NCI-H2081 (cell line): ENCODE measurements at places on chromosomes 12 and 14.

GRCh38 chr14:67623114-67623513, 3.4 kb downstream of the ARG2 start:
- no peak for DNase-seq

GRCh38 chr14:22508150-22508457, 80.9 kb downstream of the DAD1 start:
- DNase-seq = no peak

- DNase-seq = no peak
These were observed 8.4 kb downstream of the NPAS3 start for GRCh38 chr14:32947081-32947480.

DNA sequence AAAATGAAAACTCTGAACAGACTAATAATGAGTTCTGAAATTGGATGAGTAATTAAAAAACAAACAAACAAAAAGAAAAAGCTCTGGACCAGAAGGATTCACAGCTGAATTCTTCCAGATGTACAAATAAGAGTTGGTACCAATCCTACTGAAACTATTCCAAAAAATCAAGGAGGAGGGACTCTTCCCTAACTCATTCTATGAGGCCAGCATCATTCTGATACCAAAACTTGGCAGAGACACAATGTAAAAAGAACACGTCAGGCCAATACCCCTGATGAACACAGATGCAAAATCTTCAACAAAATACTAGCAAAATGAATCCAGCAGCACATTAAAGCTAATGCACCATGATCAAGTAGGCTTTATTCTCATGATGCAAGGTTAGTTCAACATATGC, 183.9 kb upstream of the CNOT2 start:
- no peak for DNase-seq

DNA sequence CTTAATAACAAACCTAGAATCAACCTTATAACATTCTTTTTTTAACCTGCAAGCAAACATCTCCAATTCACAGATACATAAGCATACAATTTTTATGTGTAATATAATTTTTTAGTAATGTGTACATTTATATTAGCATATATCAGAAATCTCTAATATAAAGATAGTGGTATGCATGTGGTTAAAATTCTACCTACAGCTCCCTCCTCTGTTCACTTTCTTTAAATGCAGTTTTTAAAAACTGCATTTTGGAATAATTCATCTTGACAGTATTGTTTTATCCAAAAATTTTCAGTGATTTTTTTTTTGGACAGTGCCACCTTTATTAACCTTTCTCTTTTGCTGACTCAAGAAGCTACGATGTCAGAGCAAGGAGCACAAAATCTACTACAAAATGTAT, 13.2 kb upstream of the RXYLT1 start:
- no peak for DNase-seq

- no peak for DNase-seq
These were observed 206.9 kb downstream of the SYT1 start for GRCh38 chr12:79071498-79071897.

GRCh38 chr14:96497087-96497486, 5.1 kb upstream of the PAPOLA start:
- no peak for DNase-seq

- DNase-seq = no peak
These were observed 108.6 kb downstream of the SAMD4A start for GRCh38 chr14:54675236-54676128.

GRCh38 chr14:95265106-95266094, 54.3 kb downstream of the CLMN start:
- peak; percentile 25 for DNase-seq

- no peak for DNase-seq
These were observed 991.9 kb downstream of the TMEM121 start for GRCh38 chr14:106518054-106518943.

GRCh38 chr12:105920161-105920684, 218.5 kb downstream of the NUAK1 start:
- DNase-seq = no peak

GRCh38 chr12:129394177-129394825, 509.5 kb downstream of the TMEM132D start:
- DNase-seq = no peak

DNA sequence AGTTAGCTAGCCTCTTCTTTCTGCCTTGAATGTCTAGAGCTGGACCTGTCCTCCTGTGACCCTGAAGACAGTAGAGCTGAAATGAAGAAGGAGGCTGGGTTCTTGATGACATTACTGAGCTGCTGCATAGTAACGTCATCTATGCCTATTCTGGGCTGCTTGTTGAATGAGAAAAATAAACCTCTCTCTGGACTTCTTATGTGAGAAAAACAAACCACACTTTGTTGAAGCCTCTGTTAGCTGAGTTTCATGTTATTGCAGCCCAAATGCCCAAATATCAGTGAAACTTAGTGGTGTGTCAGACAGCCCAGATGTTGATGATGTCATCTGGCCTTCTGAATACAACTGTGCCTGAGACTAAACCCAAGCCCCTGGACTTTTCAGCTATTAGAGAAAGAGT, 67.0 kb upstream of the MAX start:
- no peak for DNase-seq

DNA sequence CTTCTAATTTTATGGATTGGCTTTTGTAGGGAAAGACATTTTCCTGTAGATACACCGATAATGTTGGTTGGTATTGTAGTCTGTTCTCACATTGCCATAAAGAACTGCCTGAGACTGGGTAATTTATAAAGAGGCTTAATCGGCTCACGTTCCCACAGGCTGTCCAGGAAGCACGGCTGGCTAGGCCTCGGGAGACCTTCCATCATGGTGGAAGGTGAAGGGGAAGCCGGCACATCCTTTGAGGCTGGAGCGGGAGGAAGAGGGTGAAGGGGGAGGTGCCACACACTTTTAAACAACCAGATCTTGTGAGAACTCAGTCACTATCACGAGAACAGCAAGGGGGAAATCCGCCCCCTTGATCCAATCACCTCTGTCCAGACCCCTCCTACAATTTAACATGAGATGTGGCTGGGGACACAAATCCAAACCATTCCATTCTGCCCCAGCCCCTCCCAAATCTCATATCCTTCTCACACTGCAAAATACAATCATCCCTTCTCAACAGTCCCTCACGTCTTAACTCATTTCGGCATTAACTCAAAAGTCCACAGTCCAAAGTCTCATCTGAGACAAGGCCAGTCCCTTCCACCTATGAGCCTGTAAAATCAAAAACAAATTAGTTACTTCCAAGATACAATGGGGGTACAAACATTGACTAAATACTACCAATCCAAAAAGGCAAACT, 66.7 kb upstream of the EIF5 start:
- no peak for DNase-seq

DNA sequence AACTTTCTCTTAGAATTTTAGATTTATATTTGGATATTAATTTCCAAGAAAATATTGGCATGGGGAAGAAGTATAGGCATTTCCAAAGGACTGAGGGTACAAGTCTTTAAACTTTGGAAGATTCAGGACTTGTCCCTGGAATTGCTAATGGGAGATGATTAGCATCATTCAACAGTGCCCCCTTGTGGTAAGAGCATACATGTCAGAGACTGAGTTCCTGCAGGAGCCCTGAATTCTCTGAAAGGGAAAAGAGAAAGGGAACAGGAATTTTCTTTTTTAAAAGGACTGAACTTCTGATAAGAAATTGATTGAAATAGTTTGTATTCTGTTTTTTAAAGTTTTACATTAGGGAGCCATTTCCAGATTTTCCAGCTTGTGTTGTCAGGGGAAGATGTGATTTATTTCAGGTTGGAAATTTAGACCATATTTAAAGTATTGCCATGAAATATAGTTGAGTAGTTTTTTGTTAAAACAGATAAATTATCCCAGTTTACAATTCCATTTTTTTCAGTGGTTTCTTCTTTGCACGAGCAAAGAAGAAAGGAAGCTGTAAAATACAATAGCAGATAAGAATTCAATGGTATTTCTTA, 44.0 kb upstream of the REP15 start:
- DNase-seq = peak; percentile 63

DNA sequence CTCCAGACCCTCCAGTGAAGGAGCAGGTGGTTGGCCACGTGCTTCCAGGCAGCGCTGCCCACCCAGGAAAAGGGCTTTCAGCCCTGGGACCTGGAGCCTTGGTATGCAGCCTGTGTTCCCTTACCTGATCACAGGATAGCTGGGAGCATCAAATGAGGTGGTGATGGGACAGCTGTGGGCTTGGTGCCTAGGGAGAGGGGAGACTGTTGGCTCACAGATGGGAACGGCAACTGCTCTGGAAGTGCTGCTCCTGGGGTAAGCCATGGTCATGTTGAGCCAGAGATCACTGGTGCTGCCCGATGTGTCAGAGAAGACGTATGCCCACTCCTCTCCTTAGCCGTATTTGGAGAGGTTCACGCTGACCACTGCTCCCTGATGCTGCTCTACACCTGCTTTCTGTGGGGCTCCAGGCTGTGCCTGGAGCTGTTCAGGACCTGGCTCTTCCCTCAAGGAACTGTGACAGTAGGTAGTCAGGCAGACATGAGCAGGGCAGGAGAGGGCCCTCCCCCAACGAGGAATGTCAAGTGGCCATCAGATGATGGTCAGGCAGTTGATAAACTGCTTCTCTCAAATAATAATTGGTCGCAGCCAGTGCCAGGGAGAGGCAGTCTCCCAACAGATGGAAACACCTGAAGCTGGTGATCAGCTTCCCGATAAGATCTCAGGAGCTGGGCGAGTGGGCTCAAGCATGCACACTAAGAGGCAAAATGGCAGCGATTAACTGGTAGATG, 2.8 kb upstream of the CYP46A1 start:
- no peak for DNase-seq

GRCh38 chr12:93762912-93763553, 85.9 kb downstream of the CRADD start:
- no peak for DNase-seq

- DNase-seq = no peak
These were observed 8.1 kb downstream of the MMP14 start for GRCh38 chr14:22844221-22845102.

DNA sequence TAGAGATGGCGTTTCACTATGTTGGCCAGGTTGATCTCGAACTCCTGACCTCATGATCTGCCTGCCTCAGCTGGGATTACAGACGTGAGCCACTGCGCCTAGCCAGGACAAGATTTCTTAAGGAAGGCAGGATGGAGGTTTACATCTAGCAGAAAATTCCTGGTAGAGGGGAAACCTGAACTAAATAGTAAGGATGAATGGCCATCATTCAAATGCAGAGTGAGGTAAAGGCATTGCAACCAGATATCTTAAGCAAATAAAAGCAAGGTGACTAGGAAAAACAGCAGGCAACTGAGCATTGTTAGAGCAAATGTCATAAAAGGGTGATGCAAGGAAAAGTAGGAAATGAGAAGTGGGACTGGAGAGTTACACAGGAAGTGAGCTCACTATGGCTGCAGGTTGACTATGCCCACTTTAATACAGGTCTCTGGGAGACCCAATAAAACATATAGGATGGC, 133.0 kb downstream of the SOX5 start:
- DNase-seq = no peak

DNA sequence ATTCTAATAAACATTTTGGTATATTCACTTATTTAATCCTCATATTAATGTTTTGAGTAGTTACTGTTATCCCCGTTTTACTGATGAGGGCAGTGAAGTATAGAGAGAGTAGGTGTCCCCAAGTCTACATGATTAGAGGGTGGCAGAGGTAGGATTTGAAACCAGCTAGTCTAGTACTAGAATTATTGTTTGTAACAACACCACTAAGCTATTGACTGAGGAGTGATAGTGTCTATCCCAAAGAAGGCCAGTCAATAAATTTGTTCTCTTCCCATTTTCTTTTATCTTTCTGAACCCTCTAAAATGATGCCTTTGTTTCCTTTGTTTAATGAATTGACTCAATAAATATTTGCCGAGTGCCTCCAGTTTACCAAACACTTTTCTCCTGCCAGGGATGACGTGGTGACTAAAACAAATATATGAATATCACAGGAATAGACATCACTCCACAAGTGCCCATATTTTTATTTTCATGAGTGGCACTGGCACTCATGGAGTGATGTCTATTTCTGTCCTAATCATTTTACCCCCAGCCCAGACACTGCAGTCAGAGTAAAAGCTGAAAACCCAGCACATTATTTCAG, 247.5 kb downstream of the SLC16A7 start:
- peak; percentile 42 for DNase-seq

DNA sequence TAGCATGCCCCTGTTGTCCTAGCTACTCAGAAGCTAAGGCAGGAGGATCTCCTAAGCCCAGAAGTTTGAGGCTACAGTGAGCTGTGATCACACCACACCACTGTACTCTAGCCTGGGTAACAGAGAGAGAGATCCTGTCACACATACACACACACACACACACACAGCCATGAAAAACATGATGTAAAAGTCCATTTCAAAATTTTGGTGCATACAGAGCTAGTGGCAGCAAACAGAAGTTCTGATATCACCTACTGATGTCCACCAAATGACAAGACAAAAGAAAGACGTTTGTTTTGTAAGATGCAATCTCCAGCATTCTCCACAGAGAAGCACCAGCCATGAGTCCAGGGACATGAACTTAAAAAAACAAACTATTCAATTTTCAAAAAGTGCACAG, 15.9 kb downstream of the AREL1 start:
- DNase-seq = no peak

GRCh38 chr14:54489731-54490444, 1.1 kb upstream of the GMFB start:
- no peak for DNase-seq

- DNase-seq = no peak
These were observed 27.9 kb upstream of the DEGS2 start for GRCh38 chr14:100187247-100187833.

DNA sequence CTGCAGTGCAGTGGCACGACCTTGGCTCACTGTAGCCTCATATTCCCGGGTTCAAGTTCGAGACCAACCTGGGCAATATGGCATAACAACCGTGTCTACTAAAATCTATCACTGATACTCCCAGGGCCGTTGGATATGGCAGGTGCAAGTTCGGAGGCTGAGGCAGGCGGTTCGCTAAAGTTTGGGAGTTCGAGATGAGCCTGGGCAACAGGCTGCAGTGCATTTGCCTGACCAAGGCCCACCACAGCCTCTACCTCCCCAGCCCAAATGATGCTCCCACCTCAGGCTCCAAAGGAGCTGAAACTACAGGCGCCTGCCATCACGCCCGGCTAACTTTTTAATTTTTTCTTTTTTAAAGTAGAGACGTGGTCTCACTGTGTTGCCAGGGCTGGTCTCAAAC, 177.1 kb upstream of the ALG10B start:
- DNase-seq = no peak

DNA sequence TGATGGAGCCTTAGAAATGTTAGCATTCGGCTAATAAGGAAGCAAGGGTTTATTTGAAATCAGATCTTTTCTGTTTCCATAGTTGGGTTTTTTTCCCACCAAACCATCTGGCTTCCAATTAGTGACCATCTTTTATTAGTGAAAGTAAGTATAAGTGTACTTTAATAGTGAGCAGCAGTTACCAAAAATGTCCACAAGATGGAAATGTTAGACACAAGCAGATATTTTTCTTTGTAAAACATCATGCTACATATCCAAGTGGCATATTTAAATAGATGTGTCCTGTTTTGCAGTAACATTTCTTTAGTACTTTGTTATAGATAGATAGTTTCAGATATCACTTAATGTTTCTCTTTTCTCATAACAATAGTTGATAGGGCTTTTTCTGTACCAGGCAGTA, 28.8 kb downstream of the YEATS4 start:
- DNase-seq = peak; percentile 25

GRCh38 chr12:43921666-43922337, 85.9 kb downstream of the TMEM117 start:
- no peak for DNase-seq

GRCh38 chr12:114636723-114637480, 47.1 kb downstream of the TBX3 start:
- no peak for DNase-seq

GRCh38 chr12:92520511-92520910, 182.3 kb upstream of the PLEKHG7 start:
- no peak for DNase-seq

- DNase-seq = no peak
These were observed 34.0 kb downstream of the BMAL2 start for GRCh38 chr12:27366621-27367020.

GRCh38 chr14:26636561-26636960, 38.7 kb upstream of the NOVA1 start:
- no peak for DNase-seq
